ENCODE measurements at places on chromosomes 6 and 20.

GRCh38 chr20:21519136-21519584 lies 5.3 kb upstream of the NKX2-2 start:
- DNase-seq = no peak

DNA sequence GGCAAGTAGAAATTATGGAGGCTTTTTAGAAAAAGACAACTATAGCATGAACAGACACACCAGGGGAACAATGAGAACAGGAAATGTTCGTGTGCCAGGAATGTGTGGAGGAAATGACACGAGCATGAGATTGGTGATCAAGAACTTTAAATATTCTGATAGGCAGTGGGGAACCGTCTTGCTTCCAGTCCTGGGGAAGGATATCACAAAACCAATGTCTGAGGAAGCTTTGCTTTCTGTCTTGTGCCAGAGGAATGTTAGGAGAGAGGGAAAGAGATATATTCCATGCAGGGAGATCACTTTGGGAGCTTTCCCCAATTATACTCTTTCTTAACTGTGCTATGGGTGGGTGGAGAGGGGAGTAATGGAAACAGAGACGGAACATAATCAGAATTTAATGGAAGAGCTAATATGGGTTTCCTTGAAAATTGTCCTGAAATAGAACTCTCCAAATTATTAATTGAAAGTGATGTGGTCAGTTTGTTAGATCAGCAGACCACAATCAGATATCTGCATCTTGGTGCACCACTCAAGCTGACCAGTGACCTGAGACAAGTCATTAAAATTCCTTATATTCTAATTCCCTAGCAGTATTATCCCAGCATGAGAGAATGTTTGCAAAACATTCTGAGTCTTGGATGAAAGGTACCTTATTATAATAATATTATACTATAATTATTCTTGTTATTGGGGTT lies 178.2 kb downstream of the SOX4 start:
- no peak for DNase-seq

DNA sequence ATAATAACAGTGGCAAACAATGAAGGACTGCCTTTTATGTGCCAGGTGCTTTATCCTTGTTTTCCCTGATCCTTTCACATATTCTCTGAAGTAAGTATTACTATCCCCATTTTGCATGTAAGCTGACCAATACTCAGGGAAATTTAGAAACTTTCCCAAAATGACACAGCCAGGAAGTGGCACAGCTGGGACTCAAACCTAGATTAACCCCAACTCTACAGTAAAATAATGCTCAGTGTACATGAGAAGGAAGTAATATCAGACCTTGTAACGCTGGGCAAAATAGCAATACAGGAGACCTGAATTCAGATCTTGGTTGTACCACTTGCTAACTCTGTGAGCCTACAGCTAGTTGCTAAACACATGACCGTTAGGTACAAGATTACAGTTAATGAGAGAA lies 26.8 kb upstream of the NRSN1 start:
- no peak for DNase-seq

- peak; percentile 97 for DNase-seq
Measured at GRCh38 chr20:50561379-50562078, 51.3 kb downstream of the PTPN1 start.

DNA sequence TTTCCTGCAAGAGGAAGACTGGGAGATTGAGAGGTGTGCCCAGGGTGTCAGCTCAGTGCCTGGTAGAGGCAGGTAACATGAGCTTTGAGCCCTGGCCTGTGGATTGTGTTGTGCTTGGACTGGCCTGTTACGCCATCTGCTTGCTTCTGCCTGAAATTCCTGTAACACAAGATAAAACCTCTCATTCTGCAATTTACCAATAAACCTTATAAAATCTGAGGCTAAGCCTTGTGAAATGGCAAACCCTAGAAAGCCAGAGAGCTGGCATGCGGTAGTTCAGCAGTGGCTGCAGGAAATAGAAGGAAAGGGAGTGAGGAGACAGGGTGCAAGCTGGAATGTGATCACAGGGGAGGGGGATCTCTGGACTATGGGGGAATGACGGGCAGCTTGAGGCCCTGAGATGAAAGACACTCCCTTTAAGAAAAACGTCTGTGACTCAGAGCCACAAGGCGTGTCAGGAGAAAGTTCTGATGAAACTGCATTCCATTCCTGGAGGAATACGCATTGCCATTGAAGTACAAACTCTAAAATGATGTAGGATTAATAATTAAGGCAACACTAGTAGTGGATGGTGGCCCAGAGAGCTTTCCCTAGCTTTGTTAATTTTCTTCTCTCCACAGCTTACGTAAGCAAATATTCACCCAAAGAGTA lies 26.3 kb upstream of the TFAP2A start:
- peak; percentile 96 for DNase-seq

- peak; percentile 73 for DNase-seq
Measured at GRCh38 chr6:4308364-4308763, 173.0 kb upstream of the ECI2 start.

Data from adipocyte (in vitro differentiated cells).